ENCODE measurements at places on chromosomes 13 and 19. TPM values are rescaled to one million over a fixed set of nuclear protein-coding genes. Genes with fewer than 3 reads are reported as not detected.

GRCh38 chr13:21124852-21125251 is 51.5 kb downstream of the SKA3 start:
- H3K4me1 ChIP-seq = peaks cover 6% of the 10 kb centered on the region
- H3K36me3 ChIP-seq = no peaks in the 10 kb centered on the region
- H3K27ac ChIP-seq = peak overlapping the region; percentile 75

Gene GDF15
- 149 TPM for total RNA-seq

Gene CEACAM3
- total RNA-seq = not detected

Gene FBXO27
- 6.7 TPM for total RNA-seq

DNA sequence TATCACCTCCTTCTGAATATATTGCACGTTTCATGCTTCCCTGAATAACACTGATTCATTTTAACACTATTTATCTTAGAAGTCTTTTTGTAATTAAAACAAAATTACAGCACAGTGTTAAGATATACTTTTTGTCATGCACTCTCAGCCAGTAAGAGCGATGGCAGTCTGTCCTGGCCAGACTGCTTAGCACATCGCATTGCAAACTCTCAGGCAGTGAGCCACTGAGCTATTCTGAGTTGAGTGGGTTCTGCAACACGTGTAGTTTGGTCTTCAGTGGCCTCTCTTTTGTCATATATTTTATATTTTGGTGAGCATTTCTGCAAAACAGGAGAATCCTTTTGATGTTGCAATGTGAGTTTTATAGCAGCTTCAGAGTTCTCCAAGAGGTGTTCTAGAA is 332.1 kb downstream of the HS6ST3 start:
- H3K27ac ChIP-seq = no peak overlapping the region
- H3K4me1 ChIP-seq = no peaks in the 10 kb centered on the region
- no peaks in the 10 kb centered on the region for H3K36me3 ChIP-seq
- H3K4me3 ChIP-seq = no peak overlapping the region
